Stimulated activated CD4-positive, alpha-beta T cell treated with anti-CD3 and anti-CD28 coated beads, Interleukin-1b, Interleukin-23, amount 100 ng/mL, for 48 hours (primary cell): ENCODE measurements at places on chromosomes 1 and 21.

DNA sequence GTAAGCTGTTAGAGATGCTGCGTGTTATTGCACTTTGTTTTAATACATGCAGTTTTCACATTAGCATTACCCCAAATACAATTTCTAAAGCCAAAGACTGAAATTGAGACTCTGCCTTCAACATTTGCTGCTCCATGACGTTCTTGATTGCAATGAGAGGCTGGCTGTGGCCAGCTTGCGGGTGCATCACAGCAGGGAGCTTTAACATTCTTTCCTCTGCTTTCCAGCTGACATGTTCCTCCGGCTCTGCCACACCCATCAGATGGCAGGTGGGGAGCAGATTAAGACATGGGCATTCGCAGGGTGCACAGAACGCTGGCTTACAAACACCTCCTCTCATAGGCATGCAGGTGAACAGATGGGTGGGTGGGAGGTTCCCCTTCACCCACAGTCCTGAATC, 314.1 kb downstream of the DISC1 start:
- no peak for DNase-seq

- DNase-seq, result no peak
These were observed 6.7 kb upstream of the RSRP1 start for GRCh38 chr1:25253911-25254310.

GRCh38 chr1:97243973-97244560, 522.5 kb downstream of the PTBP2 start:
- DNase-seq, result no peak

GRCh38 chr1:62588000-62588399, 9.3 kb upstream of the ANGPTL3 start:
- no peak for DNase-seq
